ENCODE measurements at places on chromosomes 11 and 22. TPM values are rescaled to one million over a fixed set of nuclear protein-coding genes. Genes with fewer than 3 reads are reported as not detected.

Gene HBG1
- not detected for total RNA-seq

Gene CHRDL2
- not detected for total RNA-seq

Gene OSBPL5
- 56.6 TPM for total RNA-seq

Gene PATE4
- total RNA-seq = not detected

Gene ARAP1
- total RNA-seq = 114 TPM

Gene OR52I1
- total RNA-seq = not detected

Gene ARVCF
- total RNA-seq = 10.3 TPM

Gene SOX6
- total RNA-seq = 0.87 TPM

Gene COPB1
- total RNA-seq = 345 TPM

Gene MAPK8IP1
- total RNA-seq = 17.4 TPM

Gene P2RY2
- not detected for total RNA-seq

Gene C11orf97
- total RNA-seq = not detected

Gene TAGLN
- total RNA-seq = 109 TPM

Gene NLRP6
- not detected for total RNA-seq

Gene CHADL
- 5.0 TPM for total RNA-seq

Gene UBQLN3
- total RNA-seq = 0.15 TPM

Gene FAT3
- total RNA-seq = 0.17 TPM

Gene FGF19
- total RNA-seq = not detected

Gene WNT11
- total RNA-seq = 0.50 TPM

Gene GLB1L2
- 0.15 TPM for total RNA-seq

Gene SNX32
- 1.2 TPM for total RNA-seq

Gene TRIM68
- total RNA-seq = 13.9 TPM

Gene GRM5
- total RNA-seq = not detected

Gene OR52H1
- 0.73 TPM for total RNA-seq

Gene GGTLC2
- total RNA-seq = not detected

Gene CD3E
- total RNA-seq = not detected

Gene OR52N2
- total RNA-seq = not detected

Gene OR56A1
- under 0.01 TPM for total RNA-seq

Gene OR10S1
- total RNA-seq = not detected

Gene C22orf31
- total RNA-seq = 0.15 TPM

Gene SHANK3
- total RNA-seq = 1.5 TPM

Gene CENPM
- total RNA-seq = 3.5 TPM

Gene ZBTB16
- total RNA-seq = under 0.01 TPM

Gene SEC14L6
- under 0.01 TPM for total RNA-seq

Gene SLC7A4
- total RNA-seq = 2.0 TPM

Gene OR51B4
- total RNA-seq = not detected

Gene RASL10A
- total RNA-seq = not detected

Gene CALCA
- not detected for total RNA-seq

Gene CTSW
- total RNA-seq = not detected

Gene NRXN2
- 9.6 TPM for total RNA-seq

Gene PRAME
- total RNA-seq = not detected

Gene RTN4RL2
- total RNA-seq = not detected

Gene PACSIN3
- 31.3 TPM for total RNA-seq

Gene SLC22A6
- total RNA-seq = not detected

Gene PKDREJ
- not detected for total RNA-seq

Gene CAPN5
- 52.6 TPM for total RNA-seq

Gene RASSF10
- total RNA-seq = not detected

Gene LRRN4CL
- total RNA-seq = 89.6 TPM

Data from smooth muscle cell of trachea (primary cell).